Activated CD8-positive, alpha-beta memory T cell treated with anti-CD3 and anti-CD28 coated beads, Interleukin-2, amount 10 ng/mL, durations not matched to agents 7 days and 5 days (primary cell): ENCODE measurements at places on chromosomes 12 and 14.

GRCh38 chr12:11228296-11228879 is 41.1 kb downstream of the PRB3 start:
- DNase-seq, result peak; percentile 51

- DNase-seq, result no peak
These were observed 319.9 kb downstream of the KCNC2 start for GRCh38 chr12:74889563-74890236.

GRCh38 chr12:103382119-103382518 is 113.6 kb downstream of the C12orf42 start:
- DNase-seq, result no peak

- no peak for DNase-seq
These were observed 69.4 kb downstream of the FOXN4 start for GRCh38 chr12:109239691-109240090.

DNA sequence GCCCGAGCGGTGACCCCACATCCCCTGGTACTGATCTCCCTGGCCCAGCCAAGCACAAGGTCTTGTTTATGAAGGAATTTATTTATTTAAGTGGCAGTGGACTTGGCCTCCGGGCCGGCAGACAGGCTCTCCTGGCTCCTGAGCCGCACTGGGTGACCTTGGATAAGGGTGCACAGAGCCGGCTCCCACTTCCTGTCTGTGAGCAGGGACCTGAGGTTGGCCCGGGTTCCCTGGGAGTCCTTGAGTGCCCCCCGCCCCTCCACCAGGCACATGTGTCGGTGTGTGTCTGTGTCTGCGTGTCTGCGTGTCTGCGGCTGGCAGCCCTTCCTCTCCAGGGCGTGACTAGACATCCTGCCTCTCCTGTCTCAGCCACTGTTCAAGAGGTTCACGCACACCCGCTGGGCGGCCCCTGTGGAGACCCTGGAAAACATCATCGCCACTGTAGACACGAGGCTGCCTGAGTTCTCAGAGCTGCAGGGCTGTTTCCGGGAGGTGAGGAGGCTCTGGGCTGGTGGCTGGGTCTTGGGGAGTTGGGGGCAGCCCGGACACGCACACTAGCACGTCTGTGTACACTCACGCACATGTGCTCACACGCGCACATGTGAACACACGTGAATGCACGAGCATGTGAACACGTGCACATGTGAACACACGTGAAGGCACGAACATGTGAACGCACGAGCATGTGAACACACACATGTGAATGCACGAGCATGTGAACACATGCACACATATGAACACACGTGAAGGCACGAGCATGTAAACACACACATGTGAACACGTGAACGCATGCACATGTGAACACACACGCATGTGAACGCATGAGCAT is 9.3 kb downstream of the TNFAIP2 start:
- no peak for DNase-seq

GRCh38 chr12:129373746-129374145 is 520.5 kb downstream of the GLT1D1 start:
- DNase-seq, result no peak

DNA sequence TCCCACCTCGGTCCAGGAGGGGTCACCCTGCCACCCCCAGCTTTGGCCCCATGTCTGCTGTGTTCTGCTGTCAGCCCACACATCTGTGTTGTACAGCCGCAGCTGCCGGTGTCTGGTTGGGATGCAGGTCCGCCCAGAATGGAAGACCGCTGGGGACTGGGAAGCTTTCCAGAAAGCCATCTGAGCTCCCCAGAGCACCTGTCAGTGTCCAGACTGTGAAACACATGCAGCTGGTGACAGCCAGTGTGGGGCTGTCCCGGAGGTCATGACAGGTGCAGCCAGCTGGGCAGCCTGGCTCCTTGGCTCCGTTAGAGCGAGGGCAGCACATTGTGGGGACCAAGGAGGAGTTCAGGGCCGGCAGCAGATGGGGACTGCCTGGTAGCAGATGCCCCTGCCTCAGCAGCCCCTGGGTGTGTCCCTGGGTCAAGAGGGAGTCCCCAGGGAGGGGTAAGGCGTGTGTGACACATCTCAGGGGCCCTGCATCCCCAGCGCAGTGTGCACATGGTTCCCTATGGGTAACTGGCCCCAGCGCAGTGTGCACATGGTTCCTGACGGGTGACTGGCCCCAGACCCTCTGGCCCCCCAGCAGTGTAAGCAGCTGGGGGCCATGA is 16.4 kb downstream of the CEP170B start:
- DNase-seq, result no peak

- peak; percentile 44 for DNase-seq
These were observed 507 bp upstream of the FKBP4 start for GRCh38 chr12:2794191-2794735.

DNA sequence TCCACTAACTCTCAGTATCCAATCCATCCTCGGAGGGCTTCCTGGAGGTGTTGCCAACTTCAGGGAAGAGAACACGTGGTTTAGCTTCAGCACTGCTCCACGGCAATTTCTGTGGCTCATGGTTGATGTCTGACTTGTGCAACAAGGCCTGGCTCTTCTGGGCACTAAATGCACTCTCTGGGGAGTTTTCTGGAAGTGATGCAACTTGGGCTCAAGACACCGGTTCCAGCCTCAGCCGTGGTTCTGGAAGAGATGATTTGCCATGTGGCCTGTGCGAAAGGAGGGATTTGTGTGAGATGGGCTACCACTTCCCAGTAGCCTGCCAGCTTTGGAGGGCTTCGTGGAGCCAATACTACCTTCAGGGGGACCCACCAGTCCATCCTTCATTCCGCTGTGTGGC is 118.6 kb upstream of the RTL1 start:
- no peak for DNase-seq

- no peak for DNase-seq
These were observed 63.0 kb downstream of the BCL2L14 start for GRCh38 chr12:12133785-12134184.

- no peak for DNase-seq
These were observed 76.0 kb upstream of the ACTN1 start for GRCh38 chr14:69055125-69055524.

- DNase-seq, result no peak
These were observed 5.9 kb downstream of the KRT86 start for GRCh38 chr12:52280319-52280795.

GRCh38 chr12:112937741-112938719 is at the start of gene OAS3:
OAS3 (plus strand) TSS chr12:112938474; CDS start chr12:112938531, 57 bp downstream.
- peak; percentile 91 for DNase-seq

DNA sequence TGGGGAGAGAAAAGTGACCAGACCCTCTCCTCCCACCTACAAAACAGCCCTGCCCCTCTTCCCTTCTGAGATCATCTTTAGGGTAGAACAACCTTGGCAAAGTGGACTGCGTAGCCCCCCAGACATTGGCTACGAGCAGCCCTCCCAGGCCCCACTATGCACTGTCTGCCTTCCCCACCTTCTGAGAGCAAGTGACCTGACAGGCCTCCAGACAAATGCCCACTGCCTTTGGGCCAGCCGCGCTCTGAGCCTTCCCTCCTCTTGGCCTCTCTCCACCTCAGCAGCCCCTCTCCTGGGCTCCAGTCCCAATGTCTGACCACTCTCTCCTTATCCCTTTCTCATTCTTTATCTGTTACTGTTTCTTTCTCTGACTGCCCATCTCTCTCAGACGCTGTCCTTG is 46.5 kb upstream of the CCND2 start:
- DNase-seq, result no peak

- DNase-seq, result peak; percentile 71
These were observed 2.5 kb downstream of the USP44 start for GRCh38 chr12:95548539-95549391.

- no peak for DNase-seq
These were observed 578.5 kb downstream of the ALG10 start for GRCh38 chr12:34600592-34601462.

DNA sequence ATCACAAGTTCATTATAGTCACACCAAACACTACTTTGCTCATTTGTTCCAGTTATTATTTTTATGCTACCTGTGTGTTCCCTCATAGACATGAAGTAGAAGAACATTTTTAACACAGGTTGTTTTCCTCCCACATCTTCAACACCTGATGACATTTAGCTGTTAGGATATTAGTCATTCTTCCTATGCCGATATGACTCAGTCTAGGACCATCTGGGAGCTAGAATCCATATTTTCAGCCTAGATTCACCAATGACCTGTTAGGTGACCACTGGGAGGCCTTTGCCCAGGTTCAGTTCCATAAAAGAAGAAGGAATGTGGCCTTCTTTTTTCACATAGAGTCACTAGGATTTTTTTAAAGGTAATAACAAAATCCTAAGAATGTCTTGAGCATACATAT is 222.8 kb downstream of the C12orf42 start:
- DNase-seq, result no peak

- no peak for DNase-seq
These were observed 22.0 kb upstream of the CDK17 start for GRCh38 chr12:96422192-96422591.

DNA sequence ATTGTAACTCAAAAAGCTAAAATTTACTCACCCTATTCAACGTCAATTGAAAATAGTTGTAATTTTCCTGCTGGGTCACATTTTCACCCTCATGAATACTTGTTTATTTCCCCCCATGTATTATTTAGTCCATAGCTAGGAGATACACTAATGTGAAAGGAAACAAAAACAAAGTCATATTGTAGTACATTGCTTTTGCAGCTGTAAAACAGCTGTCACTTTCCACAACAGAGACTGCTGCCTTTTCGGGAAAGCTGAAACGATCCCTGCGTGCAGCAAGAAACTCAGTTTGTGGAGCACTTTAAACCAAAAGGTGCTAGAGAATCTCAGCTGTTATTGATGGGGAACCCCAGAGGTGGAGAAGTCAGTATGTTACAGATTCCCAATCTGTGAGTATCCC is 4.3 kb downstream of the RACGAP1 start:
- no peak for DNase-seq

GRCh38 chr12:95073698-95074520 is 491 bp upstream of the NR2C1 start:
- no peak for DNase-seq

DNA sequence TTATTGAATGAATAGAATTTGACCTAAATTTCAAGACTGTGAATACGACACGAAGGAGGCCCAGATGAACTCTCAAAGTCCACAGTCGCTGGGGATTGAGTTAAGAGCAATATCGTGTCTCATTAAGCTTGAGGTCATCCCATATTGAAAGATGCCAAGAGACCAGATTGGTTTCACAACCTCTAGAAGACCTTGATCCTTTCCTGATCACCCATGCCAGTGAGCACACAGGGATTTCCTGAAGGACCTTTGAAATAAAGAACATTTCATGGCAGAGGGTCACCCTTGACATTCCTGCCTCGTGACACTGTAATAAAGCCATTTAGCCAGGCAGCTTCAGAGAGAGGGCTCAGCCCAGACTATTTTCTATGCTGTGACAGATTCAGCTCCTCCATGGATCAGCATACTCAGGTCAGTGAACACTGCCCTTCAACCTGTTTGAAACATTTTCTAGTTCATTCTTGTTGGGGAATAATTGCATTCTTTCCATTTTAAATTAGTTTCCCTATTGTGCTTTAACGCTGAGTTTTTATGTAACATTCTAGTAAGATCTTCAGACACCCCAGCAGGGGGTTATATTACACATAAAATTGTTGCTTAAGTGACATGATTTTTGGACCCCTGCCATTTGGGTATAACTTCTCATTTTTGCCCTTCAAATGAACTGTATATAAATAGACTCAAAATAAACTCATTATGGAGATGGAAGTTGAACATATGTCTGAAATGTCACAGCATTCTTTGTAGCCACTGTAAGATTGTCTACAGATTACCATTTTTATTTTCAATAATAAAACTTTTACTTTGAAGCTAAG is 213.2 kb downstream of the C12orf50 start:
- DNase-seq, result no peak

GRCh38 chr12:5716201-5716600 is 228.9 kb downstream of the ANO2 start:
- DNase-seq, result no peak

GRCh38 chr12:3275171-3276041 is 198.2 kb downstream of the TSPAN9 start:
- DNase-seq, result peak; percentile 74

- no peak for DNase-seq
These were observed 54.6 kb downstream of the FAM222A start for GRCh38 chr12:109767991-109768900.

DNA sequence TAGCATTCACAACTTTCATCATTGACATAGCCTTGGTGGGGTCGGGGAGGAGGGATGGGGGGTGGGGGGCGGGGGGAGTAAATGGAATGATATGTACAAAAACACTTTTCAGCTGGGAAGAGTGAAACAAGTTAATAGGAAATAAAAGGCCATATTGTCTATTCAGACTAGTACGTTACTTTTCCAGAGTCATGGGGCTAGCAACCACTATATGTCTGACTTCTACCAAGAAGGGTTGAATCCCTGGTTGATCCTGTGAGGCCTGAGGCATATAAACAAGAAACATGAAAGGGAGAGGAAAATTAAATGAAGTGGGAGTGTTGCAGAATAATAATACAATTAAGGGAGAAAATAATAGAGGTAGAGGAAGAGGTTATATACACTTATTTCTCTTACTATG is 225.5 kb downstream of the ERC1 start:
- DNase-seq, result no peak

DNA sequence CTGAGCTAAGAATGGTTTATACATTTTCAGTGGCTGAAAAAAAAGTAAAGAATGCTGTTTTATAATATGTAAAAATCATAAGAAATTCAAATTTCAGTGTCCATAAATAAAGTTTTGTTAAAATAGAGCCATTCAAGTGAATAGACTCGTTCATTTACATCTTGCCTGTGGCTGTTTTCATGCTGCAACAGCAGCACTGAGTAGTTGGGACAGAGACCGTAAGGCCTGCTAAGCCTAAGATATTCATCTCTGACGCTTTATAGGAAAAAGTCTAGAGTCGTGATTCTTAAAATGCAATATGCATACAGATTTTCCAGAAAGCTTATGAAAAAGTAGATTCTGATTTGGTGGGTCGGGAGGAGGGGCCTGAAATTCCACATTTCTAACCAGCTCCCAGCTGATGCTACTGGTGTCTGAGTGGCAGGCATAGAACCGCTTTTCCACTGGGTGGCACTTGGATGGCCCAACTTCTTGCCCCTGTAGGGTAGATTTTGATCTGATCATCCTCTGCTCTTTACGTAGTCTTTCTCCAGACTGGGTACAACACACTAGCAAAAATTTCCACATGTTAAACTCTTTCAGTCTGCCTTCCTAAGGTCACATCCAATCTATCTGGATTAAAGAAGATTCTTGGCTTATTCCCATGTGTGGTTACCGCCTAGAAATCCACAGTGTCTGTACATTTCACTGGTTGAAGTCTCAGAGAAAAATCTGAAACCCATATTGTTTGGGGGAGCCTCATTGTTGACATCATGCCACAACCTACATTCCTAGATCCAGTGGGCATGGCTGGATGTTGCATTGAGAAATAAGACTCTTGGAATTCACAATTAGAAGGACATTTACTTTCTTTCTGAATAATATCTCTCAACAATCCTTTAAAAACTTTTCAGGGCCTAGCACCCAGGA is 151.2 kb downstream of the C12orf75 start:
- no peak for DNase-seq

GRCh38 chr12:51821440-51822260 is 26.9 kb downstream of the FIGNL2 start:
- DNase-seq, result no peak
